ENCODE measurements at places on chromosomes 16 and 17.

DNA sequence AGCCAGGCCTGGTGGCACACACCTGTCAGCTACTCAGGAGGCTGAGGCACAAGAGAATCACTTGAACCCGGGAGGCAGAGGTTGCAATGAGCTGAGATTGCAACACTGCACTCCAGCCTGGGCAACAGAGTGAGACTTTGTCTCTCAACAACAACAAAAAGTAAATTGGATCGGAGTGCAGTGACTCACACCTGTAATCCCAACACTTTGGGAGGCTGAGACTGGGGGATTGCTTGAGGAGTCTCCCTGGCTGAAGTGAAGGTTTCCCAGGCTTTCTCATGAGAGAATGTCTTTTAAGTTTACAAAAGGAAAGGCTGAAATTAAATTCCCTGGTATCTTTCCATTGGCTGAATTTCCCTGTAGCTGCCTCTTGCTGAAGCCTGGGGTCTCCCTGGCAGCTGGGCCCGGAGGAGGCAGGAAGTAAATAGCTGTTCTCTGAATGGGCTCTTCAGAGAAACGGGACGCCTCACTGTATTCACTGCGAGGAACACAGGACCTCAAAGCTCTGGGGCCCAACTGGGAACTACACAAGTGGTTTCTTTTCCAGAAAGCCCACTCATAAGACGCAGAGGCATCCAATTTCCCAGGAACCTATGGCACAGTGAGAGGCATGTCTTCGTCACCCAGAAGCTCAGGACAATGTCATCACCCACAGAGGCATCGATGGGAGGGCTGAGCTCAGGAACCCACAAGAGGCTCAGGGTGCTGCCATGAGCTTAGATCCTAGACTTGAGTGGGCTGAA lies 77.4 kb upstream of the SMURF2 start:
- DNase-seq: peak; percentile 47

DNA sequence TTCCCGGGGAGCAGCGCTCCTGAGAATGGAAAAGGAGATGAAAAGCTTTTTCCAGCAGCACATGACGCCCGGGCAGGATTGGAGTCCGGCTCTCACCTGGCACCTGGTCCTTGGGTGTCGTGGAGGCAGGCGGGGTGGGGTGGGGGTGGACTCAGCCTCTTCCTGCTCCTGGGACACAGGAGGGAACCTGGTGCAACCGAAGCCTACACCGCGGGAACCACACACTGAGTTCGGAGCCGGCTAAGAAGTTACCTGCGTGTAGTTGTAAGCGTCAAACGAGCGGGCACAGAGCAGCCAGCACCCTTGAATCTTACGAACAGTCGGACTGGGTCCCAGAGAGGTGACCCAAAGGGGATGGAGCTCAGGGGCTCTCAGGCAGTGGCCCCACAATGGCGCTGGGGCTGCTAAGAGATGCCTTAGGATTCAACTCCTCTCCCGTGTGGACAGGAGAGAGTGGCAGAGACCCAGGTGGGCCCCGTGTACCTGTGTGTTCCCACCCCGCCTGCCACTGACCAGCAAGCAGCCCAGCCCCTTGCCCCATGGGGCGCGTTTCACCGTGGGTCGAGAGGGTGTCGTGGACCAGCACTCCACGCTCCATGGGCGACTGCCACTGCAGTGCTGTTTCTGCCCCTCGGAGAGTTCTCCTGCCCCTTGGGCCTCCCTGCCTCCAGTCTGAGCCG lies 105.8 kb upstream of the METRNL start:
- no peak for DNase-seq

GRCh38 chr17:77693776-77694175 lies 264.7 kb upstream of the TNRC6C start:
- no peak for DNase-seq

DNA sequence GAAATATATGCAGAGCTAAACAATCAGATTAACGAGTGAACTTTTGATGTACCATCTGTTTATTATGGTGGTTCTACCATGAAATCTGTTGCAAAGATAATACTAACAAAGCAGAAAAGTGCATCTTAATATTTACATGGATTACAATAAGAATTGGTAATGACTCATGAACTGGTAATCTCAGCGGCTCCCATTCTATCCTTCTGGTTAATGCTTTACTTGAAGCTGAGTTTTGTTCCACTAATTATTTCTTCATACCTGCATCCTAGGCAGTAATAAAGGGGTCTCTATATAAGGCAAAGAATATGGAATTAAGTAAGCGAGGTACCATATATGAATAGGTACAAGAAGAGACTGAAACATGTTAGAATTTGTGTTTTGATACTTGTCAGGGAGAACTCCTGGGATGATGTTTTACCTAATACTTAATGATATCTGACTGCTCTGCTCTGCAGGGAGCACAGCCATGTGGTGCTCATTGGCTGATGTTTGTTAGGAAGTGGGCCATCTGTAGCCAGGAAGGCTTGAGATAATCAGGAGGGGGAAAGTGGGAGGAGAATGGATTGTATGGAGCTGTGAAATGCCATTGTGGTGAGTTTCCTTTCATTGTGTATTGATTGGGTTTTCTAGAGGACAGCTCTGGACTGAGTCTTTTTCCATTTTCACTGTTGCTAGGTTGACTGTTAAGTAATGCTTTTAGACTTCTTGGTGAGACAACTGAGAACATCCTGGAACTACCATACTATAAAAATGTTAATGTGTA lies 52.6 kb downstream of the MAP2K6 start:
- peak; percentile 87 for DNase-seq

DNA sequence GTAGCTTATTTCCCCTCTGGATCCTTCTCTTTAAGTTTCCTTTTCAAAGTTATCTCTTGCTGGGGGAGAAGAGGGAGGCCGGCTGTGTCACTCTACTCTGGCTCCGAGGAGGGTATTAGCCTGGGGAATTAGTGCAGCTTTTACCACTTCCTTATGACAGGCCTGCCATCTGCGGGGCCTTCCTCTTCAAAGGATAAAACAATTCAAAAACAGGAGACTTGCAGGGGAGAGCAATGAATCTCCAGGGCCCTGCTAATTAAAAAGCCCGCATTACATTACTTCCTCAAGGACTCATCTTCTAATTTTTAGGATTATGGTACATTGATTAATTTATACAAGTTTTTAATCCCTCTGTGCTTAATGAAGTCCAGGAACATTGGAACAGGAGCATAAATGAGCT lies 190.9 kb upstream of the CDH5 start:
- no peak for DNase-seq

DNA sequence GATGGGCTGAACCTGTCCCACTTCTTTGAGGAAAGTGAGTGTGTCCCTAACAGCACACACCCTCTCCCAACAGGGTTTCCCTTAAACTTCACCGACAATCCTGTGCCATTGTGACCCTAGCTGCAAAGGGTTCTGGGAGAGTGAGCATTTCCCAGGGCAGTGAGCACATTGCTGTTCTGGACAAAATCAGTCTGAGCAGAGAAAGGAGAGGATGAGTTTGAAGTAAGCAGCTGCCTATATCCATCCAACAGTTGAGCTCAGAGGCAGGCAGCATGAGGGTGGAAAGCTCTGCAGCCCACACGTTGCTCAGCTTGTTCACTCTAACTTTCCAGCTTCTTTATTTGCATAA lies 296.5 kb upstream of the MAF start:
- DNase-seq: peak; percentile 4

DNA sequence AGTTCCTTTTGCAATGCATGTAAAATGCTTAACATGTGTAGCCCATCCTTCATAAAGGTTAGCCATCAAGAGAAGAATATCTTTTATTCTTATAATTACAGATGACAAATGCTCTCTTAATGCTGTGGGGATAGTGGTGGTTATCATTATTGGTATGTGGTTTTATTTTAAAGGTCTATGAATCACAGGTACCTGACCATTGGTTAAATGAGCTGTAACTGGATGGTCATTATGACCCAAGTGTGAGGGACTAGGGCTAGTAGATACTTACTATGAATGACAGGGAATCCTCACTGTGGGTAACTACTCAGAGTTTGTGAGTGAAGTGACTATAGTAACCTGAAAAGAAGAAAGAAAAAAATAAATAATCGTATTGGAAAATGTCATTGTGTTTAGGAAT lies 78.8 kb downstream of the CDRT15 start:
- DNase-seq: no peak

- DNase-seq: peak; percentile 55
Observed at GRCh38 chr17:81253358-81254131, 14.4 kb downstream of the NDUFAF8 start.

GRCh38 chr16:50526249-50526648 lies 21.9 kb upstream of the NKD1 start:
- DNase-seq: no peak

DNA sequence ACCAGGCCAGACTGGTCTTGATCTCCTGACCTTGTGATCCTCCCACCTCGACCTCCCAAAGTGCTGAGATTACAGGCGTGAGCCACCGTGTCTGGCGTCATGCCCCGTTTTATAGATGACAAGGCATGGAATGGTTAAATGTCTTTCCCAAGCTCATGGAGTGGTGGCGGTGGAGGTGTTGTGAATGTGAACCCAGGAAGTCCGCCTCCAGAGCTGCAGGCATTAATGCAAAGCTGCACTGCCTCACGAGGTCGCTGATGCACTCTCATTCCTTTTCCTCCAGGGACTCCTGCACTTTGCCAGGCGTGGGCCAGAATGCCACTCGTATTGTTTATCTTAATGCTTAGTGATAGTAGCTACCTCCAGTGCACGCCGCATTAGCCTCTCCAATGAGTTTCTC lies 149.6 kb downstream of the WWOX start:
- DNase-seq: no peak

DNA sequence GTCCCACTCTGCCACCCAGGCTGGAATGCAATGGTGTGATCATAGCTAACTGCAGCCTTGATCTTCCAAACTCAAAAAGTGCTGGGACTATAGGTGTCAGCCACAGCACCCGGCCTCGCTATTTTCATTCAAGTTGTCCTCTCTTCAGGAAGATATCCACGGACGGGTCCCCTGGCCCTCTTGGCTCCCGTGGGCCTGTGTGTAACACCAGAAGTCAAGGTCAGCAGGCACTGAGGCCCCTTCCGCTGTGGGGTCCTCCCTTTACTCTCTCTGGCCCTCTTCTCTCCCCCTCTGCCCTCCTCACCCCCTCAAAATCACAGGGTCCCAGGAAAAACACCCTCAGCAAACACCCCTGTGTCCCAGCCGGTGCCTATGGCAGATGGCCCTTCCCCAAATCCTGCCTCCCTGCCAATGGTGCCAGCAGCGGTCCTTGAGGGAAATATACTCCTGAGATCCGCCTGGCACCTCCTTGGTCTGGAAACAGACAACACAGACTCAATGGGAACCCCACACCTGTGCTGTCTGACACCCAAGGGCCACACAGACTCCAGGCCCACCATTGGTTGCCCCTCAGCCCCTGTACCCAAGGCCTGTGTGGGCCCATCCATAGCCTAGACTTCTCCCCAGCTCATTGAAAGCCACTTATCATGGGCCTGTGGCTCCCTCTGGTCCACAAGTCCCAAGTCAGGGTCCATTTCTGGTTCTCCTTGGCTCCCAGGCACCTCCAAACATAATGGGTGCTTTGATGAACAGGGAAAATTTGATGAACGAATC lies 221.5 kb downstream of the ZNF423 start:
- DNase-seq: no peak

DNA sequence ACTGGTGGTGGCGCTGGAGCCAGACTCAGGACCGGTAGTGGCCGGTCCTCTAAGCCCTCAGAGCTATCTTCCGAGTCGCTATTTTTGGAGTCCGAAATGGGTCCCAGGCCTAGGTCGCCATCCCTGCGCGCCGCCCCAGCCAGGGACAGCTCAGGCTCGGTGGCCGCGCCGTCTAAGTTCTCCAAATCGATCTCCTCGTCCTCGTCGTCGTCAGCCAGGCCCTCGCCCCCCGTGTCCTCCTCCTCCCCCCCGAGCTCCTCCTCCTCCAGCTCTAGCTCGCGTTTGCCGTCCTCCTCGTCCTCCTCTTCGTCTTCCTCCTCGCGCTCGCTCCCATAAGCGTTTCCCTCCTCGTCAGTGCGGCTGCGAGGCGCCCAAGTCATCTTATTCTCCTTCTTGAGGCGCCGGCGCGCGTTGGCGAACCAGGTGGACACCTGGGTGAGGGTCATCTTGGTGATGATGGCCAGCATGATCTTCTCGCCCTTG lies 1.6 kb downstream of the IRX3 start:
- no peak for DNase-seq

GRCh38 chr17:50319306-50320004 lies 26.5 kb upstream of the XYLT2 start:
- no peak for DNase-seq

DNA sequence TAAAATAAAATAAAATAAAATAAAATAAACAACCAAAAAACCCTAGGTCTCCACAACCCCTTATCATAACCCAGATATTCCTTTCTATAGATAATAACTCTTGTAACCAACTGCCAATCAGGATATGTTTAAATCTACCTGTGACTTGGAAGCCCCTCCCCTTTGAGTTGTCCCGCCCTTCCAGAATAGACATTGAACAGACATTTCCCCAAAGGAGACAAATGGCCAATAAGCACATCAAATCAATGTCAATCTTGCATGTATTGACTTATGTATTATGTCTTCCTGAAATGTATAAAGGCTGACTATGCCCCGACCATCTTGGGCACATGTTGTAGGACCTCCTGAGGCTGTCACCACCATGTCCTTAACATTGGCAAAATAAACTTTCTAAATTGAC lies 1.5 kb upstream of the MAPK7 start:
- DNase-seq: no peak

DNA sequence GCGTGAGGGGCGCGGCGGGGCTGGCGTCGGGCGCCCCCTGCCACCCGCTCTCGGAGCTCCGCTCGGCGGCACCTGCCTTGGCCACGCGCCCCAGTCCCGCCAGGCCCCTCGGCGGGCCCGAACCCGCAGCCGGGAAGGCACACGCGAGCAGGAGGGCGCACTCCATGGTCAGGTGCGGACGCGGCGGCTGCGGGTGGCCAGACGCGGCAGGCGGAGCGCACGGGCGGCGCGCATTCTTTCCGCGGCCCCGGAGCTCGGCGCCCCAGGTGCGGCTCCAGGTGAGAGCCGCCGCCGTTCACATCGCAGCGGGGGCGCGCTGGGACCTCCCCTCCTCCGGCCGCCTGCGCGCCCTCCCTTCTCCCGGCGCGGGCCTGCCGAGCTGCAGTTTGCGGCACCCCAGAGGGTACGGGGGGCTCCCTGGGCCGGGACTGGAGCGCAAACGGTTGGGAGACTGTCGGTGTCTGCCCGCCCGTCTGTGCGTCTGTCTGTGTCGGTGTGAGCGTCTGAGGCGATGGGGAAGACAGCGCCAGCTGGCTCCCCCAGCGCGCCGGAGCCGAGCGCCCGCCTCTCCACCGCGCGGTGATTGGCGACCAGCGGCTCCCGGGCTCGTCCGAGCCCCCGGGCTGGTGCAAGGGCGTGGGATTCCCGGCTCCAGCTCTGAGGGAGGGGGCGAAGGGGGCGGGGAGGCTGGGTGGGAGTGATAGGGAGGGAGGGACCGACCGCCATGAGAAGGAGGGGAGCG lies at the start of gene ADAMTS18:
TSS of gene ADAMTS18 (minus strand) at position 505 of the 742 bp plus-strand sequence. CDS start at position 166, 339 bp downstream.
- no peak for DNase-seq

DNA sequence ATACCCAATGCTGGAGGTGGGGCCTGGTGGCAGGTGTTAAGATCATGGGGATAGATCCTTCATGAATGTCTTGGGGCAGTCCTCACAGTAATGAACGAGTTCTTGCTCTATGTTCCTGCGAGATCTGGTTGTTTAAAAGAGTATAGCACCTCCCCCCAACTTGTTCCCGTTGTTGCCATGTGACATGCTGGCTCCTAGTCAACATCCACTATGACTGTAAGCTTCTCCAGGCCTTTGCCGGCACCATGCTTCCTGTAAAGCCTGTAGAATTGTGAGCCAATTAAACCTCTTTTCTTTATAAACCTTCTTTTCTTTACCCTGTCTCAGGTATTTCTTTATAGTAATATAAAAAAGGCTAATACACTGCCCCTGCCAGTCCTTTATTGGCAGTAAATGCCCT lies 33.3 kb downstream of the RANBP10 start:
- DNase-seq: peak; percentile 58
